ENCODE measurements at places on chromosomes 4 and X. TPM values are rescaled to one million over a fixed set of nuclear protein-coding genes. Genes with fewer than 3 reads are reported as not detected.

Gene LONRF3
- 0.43 TPM for total RNA-seq

Gene UGT2B17
- total RNA-seq, result not detected

Gene PAK3
- 2.2 TPM for total RNA-seq

Gene FAM156A
- total RNA-seq, result 16.1 TPM

Gene PNMA6A
- total RNA-seq, result 0.43 TPM

Gene IL3RA
- not detected for total RNA-seq

Gene CXorf65
- not detected for total RNA-seq

Gene NDUFB11
- 55.3 TPM for total RNA-seq

Gene CPLX1
- total RNA-seq, result not detected

Gene DEFB131A
- not detected for total RNA-seq

DNA sequence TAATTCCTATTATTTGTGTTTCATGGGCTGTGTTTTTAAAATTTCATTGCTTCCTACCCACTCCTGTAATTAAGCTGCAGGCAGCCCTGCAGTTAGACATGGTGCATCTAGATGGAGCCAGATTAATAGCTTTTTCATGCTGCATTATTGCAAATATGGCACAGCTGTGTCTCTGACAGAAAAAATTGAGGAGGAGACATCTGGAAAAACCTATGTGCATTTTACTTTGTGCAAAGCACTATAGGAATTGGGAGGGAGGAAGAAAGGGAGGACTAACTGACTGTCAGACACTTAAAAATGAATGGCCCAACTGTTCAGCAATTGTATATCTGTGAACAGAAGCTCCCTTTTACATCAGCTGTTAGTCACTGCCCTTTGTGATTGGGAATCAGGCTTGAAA is 8.1 kb upstream of the RPGR start:
- no peak for DNase-seq

DNA sequence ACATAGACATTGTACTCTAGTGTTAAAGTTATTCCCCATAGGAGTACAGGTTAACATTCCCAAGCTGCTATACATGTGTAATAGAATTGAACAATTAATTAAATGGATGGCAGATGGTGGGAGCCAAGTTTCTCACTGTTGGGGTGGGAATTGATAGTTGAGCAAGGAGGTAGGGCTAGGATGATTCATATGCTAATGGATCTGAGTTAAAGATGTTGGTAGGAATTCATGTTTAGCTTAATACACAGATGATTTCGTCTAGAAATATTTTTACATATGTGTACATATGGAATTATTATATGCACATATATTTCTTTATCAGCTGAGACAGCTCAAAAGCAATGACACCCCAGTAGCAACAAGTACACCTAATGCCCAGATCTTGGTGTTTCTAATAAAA is 26.1 kb upstream of the PAPSS1 start:
- no peak for DNase-seq

DNA sequence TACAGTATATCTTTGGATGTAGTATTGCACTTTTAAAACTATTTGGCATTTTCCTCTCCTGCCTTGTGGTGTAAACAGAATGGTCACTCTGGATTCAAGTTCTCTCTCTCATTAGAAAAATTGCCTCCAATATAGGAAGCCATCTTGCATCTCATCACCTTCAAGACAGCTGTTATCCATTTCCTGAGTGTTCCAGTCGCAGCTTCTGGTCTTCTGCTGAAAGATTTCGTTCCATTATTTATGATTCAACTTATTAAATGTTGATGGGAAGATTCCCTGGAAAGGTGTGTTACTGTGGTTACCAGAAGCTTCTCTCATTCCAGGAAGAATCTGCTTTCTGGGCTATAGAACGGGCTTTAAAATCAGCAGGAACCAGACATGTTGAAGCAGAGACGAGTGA is 568.3 kb upstream of the SLIT2 start:
- DNase-seq, result no peak

DNA sequence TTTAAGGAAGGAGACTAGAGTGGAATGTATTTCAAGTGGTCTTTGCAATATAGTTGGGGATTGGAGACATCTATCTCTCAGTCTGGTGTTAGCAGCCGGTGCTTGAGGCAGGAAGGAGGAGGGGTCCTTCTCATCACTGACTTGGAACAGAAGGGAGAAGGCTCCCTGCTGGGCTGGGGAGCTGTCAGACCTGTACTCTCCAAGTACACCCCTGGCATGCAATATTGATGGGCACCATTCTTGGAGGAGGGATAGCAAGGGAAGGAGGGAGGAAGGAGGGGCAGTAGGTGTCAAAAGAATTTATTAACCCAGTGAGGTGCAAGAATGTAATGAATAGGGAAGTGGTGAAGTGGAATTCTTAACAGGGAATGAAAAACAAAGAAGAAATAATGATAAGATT is 338.8 kb downstream of the UNC5C start:
- no peak for DNase-seq

GRCh38 chr4:64399313-64400109 is 9.7 kb downstream of the TECRL start:
- no peak for DNase-seq

DNA sequence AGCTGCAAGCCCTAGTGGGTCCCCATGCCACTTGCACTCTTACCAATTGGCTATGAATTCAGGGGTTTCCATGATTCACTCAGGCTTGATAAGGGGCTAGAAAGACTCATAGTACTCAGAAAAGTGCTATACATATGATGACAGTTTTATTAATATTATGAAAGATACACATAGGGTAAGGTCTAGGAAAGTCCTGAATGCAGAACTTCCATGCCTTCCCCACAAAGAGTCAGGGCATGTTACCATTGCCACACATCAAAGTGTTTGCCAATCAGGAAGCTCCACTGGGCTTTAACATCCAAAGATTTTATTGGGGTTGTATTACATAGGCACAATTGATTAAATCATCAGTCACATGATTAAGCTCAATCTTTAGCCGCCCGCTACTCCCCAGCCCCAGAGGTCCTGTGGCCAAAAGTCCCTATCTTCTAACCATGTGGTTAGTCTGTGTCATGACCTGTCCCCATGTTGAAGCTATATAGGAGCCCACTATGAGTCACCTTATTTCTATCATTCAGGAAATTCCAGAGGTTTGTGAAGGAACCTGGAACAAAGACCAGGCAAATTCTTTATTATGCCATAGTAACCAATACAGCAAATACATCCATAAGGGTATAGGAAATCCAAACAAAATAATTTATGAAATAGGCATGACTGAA is 635.6 kb downstream of the STPG2 start:
- DNase-seq, result no peak

GRCh38 chr4:184444215-184444952 is 30.0 kb downstream of the IRF2 start:
- peak; percentile 37 for DNase-seq

- no peak for DNase-seq
Measured at GRCh38 chrX:13165266-13166189, 121.1 kb upstream of the FAM9C start.

GRCh38 chr4:93263166-93263565 is 565.4 kb upstream of the ATOH1 start:
- no peak for DNase-seq

DNA sequence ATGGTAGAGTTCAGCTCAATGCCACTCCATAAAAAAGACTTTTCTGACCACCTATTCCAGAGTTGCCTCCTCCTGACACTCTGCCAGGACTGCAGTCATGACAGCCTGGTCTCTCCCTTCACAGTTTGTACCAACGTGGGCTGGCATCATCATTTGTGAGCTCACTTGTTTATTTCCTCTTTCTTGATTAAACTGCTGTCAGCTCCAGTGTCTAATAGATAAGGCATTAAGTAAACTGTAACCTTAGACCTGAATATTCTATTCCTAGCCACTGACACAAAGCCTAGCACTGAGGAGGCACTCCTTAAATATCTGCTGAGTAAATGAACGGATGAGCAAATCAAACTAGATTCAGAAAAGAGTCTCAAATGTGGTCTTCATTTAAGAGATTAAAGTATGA is 48.7 kb downstream of the DDX60 start:
- no peak for DNase-seq

DNA sequence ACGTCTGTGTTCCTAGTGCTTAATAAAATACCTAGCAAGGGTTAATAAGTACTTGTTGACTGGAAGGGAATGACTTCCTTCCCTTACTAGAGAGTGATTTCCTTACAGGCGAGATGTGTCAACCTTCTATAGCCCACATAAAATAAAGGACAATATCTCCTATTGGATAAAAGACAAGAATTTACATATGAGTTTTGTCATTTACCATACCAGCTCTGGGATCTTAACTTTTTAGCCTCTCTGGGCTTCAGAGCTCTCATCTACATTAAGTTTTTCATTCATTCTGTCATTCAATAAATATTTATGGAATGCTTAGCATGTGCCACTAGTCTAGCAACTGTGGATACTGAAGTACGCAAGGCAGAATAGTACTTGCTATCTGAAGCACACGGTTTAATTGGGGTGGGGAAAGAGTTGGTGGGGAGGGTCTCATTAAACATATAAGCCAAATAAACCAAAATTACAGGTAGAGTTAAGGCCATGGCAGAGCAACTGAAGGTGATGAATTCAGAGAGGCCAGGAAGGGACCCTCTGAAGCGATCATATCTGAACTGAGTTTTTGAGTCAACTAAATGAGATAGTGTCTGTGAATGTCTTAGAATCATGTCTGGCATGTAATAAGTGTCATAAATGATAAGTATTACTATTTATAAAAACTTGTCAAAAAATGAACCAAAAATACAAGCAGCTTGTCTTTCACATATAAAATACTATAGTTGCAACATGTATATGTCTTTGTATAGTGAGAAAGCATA is 91.6 kb upstream of the BMP2K start:
- no peak for DNase-seq

GRCh38 chr4:170721812-170722373 is 632.1 kb upstream of the AADAT start:
- DNase-seq, result no peak

DNA sequence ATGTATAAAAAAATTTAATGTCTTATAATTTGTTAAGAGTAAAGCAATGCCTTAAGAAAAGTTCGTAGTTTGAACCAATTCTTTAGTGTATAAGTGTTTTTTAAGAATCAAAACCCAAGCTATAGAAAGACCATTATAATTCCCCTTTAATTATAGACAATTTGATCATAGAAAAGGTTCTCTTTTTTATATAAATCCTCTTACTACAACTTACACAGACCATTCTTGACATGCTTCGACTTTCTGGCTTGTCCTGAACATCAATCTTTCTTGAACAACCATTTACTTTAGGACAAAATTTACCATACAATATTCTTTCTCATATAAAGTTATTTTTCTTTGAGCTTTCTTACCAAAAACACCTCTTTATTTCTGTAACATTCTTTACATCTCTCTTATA is 330.5 kb upstream of the SPANXN1 start:
- DNase-seq, result no peak

GRCh38 chr4:65670331-65671031 is at the start of gene EPHA5:
Gene EPHA5 (minus strand): TSS chr4:65670489. CDS start chr4:65669742, 747 bp downstream.
- peak; percentile 63 for DNase-seq

DNA sequence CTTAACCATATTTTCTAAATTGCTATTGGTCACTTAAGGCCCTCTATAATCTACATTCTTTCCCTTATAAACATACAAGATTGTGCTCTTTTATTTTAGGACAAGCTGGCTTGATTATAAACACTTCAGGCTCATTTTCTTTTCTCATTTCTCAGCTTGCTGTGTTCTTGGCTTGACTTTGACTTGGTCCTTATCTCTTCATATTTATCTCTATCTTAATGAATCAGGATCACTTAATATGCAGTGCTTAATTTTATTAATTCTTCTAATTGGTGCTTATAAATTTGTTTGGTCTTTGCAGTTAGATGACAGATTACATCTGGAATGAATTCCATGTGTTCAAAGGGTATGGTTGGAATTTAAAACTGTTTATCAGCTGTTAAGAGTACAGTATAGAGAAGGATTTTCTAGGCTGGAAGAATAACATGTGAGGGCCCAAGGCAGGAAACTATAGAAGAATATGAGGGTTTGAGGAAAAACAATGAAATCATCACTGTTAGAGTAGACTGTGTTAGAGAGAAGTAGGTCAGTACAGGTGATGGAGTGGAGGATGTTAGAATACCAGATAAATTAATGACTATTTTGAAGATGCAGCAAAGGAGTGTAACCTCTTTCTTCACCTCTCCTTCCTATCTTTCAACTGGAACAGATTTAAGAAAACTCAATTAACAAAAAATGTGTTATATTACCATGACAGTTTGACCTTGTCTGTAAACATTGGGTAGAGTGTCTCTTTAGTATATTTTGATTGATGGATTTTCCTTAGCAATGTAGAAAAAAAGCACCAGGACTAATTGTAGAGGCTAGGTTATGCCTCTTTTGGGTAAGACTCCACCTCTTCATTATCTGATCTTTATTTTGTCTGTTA is 169.6 kb downstream of the RAPGEF2 start:
- DNase-seq, result peak; percentile 31

GRCh38 chr4:25993395-25994185 is 79.6 kb downstream of the SMIM20 start:
- DNase-seq, result no peak

DNA sequence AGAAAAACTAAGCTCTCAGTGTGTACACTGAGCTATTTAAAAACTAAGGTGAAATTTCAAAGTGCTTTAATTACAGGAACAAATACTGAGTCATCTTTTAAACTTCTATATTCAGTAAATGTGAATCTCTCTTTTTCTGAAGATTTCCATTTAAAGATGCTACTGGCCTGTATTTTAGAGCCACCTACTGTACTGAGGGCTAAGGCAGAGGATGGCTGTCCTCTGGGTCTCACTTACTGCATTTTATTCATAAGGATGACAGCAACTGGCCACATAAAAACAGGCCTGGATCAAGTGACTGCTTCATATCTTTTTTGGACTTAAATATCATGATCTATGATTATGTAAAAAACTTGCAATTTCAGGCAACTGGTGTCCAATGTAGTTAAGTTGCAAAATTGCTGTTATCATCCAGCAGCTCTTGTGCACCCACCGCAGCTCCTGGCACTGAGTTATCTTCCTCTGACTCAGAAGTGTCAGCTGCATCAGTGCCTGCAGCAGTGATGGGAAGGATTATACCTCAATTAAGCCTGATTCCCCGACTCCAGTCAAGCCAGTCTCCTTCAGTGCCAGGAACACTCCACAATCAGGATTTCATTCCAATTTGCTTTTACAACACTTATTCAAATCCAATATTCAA is 1073.7 kb downstream of the PDHA2 start:
- DNase-seq, result no peak

DNA sequence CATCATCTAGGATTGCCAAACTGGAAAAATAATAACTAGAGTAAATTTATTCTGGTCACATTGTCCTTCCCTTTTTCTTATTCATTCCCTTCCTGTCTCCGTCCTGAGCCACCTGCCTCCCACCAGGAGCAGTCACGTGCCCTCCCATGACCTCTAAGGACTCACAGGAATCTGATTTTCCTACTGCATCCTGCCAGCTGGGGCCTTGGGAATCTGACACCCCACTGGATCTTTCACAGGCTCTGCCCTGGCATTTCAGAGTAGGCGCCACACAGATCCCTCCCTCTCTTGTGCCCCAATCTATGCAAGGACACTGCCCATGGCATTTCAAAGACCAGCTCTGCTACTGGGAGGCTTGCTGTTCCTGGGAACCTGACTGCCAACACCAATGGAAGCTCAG is 520.5 kb downstream of the PPARGC1A start:
- no peak for DNase-seq
